ENCODE measurements at places on chromosomes 2 and 18. TPM values are rescaled to one million over a fixed set of nuclear protein-coding genes. Genes with fewer than 3 reads are reported as not detected.

GRCh38 chr2:33287507-33288005 lies 188.9 kb upstream of the RASGRP3 start:
- DNase-seq = no peak

DNA sequence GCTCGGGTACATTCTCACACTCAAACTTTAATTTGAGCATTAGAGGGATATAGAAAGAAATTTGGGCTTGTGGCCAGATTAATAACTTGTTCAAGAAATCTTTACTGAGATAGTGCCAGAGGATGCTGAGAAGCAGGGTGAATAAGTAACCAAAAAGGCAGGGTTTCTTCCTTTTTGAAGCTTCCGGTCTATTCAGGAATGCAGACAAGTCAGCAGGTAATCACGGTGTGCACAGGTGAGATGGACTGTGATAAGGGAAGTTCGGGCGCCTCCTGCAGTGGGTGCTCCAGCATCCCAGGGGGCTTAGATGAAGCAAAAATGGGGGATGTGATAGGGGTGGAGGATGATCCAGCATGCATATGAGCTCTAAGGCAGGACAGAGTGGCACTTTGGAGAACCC lies 44.9 kb upstream of the CYP1B1 start:
- no peak for DNase-seq

GRCh38 chr2:47456851-47457250 lies 53.9 kb downstream of the MSH2 start:
- DNase-seq = no peak

DNA sequence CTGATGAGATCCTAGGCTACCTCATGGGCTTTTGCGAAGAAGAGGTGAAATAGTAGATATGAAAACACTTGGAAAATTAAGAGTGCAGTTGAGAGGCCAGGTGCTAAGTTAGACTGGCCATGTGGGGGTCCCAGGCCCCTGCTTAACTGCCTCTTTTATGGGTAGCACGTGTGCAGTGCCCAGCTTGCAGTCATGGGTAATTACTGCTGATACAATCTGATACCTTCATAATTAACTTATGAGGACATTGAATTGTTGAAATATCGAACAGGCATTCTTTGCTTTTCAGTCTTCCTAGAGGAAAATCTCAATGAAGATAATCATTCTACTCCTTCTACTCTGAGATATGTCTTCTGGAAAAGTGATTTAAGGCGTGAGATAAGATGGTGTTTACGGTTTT lies 11.6 kb downstream of the TRAF3IP1 start:
- no peak for DNase-seq

SCYGR4 gene
- total RNA-seq = not detected
